Stimulated activated CD4-positive, alpha-beta T cell treated with anti-CD3 and anti-CD28 coated beads, Interleukin-1b, Interleukin-23, amount 100 ng/mL, for 4 hours (primary cell): ENCODE measurements at places on chromosomes 16 and 17.
A peak's percentile ranks its signal among the peaks of the same experiment; 100 is the strongest.

DNA sequence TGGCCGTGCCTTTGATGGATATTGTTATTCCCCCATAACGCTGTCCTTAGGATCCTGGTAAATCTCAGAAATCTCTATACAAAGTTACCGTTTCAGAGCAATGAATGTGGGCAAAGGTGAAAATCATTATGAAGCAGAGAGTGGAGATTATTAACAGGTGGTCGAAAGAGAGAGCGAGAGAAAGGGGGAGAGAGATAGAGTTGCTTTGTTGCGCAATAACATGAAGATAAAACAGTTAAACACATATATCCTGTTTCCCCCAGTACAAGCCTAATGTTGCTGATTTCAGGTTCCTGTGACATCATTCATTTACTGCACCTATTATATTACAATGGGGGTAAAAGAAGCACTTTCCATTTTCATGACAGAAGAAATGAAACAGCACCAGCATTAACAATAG, 535.4 kb upstream of the RBFOX1 start:
- no peak for DNase-seq

DNA sequence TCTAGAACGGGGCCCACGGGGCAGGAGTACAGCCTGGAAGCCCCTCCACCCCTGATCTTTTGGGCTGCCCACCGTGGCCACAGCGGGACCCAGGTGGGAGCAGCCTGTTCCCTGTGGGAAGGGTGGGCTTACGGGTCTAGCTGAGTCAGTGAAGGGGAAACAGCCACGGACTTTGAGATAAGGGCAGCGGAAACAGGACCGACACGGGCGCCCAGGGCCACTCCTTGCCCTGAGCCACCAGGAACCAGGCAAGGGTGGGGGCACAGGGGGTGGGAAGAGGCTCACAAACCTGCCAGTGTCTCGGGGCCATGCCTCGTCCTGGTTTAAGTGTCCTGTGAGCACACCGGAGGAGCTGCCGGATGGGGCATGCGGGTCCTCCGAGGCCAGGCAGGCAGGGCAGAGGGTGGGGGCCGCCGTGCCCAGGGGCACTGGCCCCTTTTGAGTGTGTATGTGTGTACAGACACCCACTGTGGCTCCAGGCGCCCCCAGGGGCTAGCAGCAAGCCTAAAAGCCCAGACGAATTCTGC, 47.6 kb upstream of the PVALEF start:
- DNase-seq, result no peak

DNA sequence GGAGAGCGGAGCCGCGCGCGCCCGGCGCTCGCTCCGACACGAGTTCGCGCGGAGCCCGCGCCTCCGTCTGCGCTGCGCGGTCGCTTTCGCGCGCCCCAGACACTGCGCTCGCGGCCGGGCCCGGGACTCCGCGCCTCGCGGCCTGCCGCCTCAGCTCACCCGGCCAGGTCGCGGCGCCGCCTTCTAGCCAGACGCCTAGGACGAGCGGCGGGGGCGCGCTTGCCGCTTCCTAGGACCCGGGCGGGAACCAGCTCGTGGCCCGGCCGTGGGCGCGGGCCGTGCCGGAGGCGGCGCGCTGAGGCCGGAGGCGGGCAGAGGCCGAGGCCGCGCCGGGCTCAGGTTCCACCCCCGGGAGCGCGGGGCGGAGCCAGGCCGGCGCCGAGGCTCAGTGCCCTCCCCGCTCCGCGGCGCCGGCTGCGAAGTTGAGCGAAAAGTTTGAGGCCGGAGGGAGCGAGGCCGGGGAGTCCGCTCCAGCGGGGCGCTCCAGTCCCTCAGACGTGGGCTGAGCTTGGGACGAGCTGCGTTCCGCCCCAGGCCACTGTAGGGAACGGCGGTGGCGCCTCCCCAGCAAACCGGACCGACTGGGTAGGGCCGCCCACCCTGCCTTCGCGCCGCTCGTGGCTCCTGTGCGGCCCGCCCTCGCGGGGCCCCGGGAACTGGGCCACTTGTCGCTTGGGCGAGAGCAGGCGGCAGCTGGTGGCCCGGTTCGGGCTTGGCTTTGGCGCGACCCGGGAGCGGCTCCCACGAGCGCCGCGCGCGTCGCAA, at the start of gene SPHK1:
SPHK1 (plus strand) TSS at position 388 of the 765 bp plus-strand sequence. CDS start 1,036 bp downstream, outside the sequence.
- peak; percentile 48 for DNase-seq

DNA sequence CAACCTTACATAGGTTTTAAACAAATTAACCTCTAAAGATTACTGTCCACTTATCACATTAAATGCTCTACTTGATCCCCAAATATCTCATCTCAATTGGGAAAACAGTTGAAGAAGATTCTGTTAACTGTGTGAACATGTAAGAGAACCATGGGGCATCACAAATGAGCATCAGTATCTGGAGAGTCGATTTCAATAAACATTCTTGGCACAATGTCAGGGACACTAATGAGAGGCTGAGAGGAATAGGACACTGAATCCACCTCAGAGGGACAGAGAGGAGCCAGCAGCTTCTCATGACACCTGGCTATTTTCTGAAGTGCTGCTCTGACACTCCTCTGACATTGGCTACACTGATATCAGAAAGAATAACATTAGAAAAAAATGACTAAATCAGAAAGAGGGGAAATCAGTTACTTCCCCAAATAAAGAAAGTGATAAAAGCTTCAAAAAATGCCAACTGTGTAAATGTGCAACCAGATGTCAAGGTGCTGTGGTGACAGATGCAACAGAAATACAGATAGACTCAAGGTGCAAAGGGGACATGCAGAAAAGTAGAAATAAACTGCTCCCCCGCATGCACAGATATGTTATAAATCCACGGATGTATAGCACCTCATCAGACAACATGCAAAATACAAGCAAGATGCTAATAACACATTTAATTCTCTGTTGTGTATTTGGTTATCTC, 67.4 kb downstream of the SNX11 start:
- DNase-seq, result no peak

- DNase-seq, result no peak
Observed at GRCh38 chr17:55710829-55711496, 11.7 kb downstream of the TMEM100 start.

DNA sequence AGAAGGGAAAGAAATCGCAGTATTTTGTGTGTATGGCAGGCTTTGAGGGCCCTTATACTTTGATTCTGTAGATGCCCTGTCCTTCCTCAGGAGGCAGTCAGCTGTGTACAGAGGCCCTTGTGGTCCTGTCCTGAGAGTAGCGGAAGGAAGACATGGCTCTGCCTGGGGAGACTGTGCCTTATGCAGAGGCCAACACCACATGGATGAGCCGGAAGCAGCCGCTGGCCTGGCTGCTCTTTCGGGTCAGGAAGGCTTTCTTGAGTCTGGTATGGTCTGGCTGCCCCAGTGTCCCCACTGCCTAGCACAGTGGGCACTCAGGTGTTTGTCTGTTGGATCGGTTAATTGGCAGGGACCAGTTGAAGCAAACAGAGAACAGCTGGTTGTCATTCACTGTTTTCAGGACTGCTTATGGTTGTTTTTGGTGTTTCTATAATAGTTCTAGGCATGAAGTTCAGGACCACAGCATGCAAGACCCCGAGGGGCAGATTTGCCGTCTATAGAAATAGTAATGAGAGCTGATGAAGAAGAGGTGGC, 12.4 kb downstream of the USP10 start:
- DNase-seq, result no peak

DNA sequence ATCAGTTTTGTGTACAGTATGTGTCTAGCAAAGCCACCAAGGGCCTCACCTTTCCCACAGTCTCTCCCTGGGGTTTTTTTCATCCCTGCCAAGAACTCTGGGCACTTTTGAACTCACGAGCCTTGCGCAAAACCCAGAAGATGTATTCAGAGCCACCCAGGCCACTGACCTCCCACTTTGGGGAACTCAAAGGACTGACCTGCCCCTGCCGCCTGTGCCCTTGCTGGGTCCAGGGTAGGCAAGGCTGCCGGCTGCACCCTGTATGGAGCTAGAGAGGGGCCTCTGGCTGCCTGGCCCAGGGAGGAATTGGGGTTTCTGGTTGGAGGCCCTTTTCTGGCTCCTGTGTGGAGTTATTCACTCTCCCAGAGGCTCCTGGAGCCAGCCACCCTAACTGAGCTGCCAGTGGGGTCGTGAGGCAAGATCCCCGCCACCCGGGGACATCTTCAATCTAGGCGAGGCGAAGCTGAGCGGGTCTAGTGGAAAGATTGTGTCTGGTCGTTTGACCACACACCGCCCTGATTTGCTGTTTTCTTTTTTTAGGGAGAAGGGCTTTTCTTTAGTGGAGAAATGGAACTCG, 1.9 kb downstream of the CDK5R1 start:
- no peak for DNase-seq

GRCh38 chr16:825341-826061, 25.0 kb upstream of the GNG13 start:
- DNase-seq, result no peak

GRCh38 chr17:63917646-63918045, 993 bp downstream of the GH1 start:
- no peak for DNase-seq

DNA sequence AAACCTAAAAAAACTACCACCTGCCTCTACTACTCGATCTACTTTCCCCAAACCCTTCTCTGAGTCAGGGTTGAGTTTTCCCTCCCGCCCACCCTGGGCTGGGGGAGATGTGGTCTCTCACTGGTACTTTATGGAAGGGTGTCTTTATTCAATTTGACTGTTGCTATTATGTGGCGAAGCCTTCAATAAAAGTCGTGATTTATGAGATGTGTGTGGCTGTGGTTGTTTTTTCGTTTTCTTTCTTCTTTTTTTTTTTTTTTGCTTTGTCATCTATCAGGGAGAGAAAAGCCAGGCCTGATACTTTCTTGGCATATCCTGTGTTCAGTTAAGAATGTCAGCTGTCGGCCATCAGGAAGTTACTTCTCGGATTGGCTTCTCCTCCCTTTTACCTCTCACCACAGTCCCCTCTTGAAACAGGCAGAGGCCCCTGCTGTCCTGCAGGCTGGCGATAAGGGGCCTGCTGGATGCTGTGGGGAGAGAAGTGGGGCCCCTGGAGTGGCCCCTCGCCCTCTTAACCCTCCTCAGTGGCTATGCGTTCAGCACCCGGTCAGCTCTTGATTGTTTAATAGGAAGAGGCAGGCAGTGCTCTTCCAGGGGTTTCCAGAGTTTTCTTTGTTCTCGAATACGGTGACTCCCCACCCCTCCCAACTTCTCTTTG, 123.0 kb downstream of the MSI2 start:
- no peak for DNase-seq

- peak; percentile 30 for DNase-seq
Observed at GRCh38 chr16:24036614-24037013, 200.8 kb downstream of the PRKCB start.
